ENCODE measurements at places on chromosomes 3 and 15.

- no peak for DNase-seq
Measured at GRCh38 chr3:53703630-53704362, 142.4 kb downstream of the CHDH start.

GRCh38 chr3:14503033-14503705, 37.0 kb downstream of the GRIP2 start:
- no peak for DNase-seq

DNA sequence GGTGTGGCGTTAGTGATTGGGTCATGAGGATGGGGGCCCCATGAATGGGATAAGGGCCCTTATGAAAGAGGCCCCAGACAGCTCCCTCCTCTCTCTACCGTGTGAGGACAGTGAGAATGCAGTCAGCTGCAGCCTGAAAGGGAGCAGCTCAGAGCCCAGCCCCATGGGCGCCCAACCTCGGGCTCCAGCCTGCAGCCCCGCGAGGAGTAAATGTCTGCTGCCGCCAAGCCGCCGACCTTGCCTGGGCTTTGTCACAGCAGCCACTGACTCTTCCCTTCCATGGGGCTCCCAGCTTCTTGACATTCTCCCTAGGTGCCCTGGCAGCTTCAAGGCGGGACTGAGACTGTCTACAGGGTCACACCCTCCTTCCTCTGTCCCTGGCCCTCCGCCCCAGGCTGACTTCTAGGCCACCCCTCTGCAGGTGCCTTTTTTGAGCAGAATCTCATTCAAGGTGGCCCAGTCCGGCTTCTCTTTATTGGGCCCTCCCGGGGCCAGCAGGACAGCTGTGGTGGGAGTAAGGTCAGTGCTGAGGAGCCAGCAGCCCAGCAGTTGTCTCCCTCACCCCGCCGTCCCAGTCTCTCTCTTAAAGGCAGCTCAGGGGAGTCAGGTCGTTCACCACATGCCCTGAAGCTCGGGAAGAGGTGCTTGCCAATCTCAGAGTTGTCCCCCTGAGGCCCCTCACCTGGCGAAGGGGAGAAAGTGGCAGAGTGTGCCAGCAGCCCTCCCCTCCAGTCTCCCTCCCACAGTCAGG, 18.7 kb upstream of the PRR20G start:
- DNase-seq: no peak

DNA sequence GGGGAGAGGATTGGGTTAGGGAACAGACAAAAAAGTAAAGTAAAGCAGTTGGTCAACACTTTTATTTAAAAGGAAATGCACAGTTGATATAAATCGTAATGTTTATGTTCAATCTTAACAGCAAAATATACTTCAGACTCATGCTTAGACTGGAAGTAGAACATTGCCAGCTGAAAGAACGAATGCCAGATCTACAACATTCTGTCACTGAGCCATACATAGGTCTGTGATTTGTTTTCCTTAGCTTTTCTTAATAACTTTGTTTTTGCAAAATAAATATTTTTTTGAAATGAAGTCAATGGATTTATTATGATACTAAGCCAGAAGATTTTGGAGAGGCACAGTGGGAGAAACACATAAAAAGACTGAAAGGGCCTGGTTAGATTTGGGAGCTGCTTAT, 62.0 kb downstream of the LEKR1 start:
- DNase-seq: no peak

- no peak for DNase-seq
Measured at GRCh38 chr3:192867645-192868044, 50.0 kb downstream of the MB21D2 start.

GRCh38 chr3:64074060-64074459, 50.8 kb upstream of the PSMD6 start:
- no peak for DNase-seq

DNA sequence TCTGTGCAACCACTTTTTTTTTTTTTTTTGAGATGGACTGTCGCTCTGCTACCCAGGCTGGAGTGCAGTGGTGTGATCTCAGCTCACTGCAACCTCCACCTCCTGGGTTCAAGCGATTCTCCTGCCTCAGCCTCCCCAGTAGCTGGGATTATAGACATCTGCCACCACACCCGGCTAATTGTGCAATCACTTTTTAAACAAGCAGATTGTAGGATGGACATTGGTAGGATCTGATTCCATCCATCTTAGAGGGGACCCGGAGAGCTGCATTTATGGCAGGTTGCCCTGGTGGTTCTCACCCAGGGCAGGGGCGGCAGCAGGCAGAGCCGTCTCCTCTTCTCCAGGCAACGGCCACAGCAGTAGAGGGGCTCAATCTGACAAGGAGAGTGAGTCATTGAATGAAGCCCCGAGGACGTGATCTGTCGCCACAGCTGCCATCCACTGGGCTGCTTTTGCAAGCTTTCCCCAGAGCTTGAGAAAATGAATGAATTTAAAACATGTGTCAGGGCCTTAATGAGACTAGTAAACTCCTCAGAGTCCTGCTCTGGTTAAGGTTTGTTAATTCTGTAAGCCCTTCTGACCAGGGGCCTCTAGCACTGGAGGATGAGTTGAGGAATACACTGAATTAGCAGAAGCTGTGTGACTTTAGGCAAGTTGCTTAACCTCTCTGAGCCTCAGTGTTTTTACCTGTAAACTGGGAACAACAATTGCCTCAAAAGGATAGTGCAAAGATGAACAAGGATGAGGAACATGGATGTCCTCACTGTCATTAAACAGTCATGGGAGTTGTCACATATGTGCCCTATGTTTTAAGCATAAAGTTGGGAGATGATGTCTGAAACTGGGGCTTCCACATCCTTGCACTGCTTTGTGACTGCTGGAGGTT, 129.1 kb downstream of the ASB7 start:
- no peak for DNase-seq

- peak; percentile 28 for DNase-seq
Measured at GRCh38 chr15:99167640-99168039, 62.8 kb downstream of the SYNM start.

- no peak for DNase-seq
Measured at GRCh38 chr3:9917820-9918219, 922 bp downstream of the IL17RC start.

DNA sequence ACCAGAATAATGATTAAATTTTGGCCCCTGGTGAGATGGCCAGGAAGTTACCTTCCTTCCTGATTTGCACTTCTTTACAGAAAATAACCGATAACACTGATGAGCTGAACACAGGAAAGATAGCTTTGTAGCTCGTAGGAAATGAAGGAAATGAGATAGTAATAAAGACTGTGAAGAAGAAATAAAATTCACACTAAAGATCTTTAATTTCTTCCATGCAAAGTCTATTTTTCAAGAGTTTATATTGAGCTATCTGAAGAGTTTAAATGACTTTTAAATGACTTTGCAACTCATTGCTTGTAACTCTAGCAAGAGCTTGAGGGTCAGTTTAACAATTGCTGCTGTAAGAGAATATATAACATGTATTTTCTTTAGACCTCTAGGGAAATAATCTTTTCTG, 543.0 kb downstream of the UNC13C start:
- no peak for DNase-seq

DNA sequence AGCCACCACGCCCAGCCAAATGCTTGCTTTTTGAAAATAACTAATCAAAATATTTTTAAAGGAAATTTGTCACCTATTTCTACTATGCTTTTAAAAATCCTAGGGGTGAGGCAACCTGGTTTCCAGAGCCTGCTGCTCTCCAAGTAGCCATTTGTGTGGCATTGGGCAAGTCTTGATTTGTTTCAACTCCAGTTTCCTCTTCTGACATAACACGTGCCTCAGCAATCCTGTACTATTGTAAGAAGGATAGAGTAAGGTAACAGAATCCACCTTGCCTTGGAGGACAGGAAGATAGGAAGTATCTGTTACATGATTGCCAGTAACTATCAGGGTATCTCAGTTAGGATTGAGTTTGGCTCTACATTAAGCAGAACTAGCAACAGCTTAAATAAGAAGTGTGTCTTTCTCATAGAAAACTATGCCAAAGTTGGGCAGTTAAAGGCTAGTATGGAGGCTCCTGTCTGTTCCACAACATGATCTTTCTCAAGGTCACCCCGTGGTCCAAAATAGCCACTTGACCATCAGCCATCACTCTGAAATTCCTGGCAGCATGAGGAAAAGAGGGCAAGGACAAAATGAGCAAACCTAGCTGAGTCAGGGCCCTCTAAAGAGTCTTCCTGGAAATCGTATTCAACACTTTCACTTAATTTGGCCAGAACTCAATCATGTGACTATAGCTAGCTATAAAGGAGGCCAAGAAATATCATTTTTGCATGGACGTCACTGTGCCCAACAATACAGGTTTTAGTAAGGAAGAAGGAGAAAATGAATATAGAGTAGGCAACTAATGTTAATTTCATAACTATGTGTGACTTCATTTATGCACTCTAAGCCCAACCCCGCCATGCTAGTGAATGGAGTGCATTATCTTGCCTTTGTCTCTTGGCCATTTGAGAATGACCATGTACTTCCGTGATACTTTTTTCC, 66.1 kb downstream of the HMG20A start:
- no peak for DNase-seq

DNA sequence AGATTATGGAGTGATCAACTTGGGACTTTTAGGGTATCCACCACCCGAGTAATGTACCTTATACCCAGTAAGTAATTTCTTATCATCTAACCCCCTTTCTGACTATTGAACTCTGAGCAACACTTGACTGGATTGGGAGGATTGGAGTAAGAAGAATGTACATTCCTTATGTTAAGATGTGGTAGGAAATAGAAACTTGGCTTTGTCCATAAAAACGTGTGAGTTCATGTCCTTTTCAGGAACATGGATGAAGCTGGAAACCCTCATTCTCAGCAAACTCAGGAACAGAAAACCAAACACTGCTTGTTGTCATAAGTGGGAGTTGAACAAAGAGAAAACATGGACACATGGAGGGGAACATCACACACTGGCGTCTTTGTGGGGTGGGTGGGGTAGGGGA, 112.3 kb downstream of the PTPRG start:
- DNase-seq: no peak

- DNase-seq: peak; percentile 60
Measured at GRCh38 chr15:55168350-55168974, 28.3 kb downstream of the RSL24D1 start.

DNA sequence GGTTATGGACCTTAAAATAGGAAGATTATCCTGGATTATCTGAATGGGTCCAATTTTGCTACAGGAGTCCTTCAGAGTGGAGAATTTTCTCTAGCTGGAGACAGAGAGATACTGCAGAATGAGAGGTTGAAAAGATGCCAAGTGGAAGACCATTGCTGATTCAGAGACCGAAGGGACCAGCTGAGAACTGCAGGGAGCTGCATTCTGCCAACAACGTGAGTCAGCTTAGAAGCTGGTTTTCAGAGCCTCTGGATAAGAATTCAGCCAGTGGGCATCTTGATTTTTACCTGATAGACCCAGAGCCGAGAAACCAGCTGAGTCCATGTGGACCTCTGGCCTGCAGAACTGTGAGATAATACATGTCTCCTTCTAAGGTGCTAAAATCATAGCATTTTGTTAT, 234.0 kb downstream of the NR2F2 start:
- DNase-seq: no peak

GRCh38 chr3:17927036-17927435, 184.6 kb upstream of the TBC1D5 start:
- DNase-seq: no peak

GRCh38 chr3:152835601-152836102, 721 bp downstream of the P2RY1 start:
- DNase-seq: no peak
